ENCODE measurements at places on chromosomes 1 and 21.

DNA sequence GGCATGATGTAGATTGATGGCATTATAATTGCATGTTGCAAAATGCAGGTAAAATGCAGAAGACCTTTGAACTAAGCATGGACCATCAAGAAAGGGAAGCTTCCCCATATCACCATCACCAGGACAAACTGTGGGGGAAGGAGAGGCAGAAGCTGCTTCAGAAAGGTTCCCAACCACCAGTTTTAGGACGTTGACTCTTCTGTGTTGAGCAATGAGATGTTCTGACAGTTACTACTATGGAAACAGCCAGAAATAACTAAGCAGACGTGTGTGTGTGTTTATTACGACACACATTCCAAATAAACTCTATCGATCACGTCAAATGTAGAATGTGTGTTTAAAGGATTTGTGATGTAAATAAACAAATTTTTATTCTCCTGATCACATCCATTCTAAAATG is 110.2 kb upstream of the PLD5 start:
- DNase-seq: no peak

- no peak for DNase-seq
These were observed 7.9 kb downstream of the SAMD11 start for GRCh38 chr1:931380-932172.

GRCh38 chr1:95994643-95995042 is 726.9 kb upstream of the PTBP2 start:
- DNase-seq: no peak

DNA sequence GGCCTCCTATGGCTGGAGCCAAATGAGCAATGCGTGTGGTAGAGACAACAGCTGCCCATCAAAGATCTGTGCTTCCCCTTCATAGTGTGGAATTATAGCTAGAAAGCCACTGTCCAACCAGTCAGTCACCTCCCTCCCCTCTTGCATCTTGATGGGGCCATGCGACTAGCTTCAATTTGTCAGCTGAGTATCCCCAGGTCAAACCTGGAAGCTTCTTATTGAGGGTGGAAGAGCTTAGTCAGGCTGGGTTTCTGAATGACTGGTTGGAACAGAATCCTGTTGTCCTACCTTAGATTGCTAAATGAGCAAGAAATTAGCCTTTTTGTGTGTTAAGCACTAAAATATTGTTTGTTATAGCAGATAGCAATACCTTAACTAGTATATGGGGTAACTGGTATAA is 625.4 kb downstream of the PTPRC start:
- DNase-seq: no peak

DNA sequence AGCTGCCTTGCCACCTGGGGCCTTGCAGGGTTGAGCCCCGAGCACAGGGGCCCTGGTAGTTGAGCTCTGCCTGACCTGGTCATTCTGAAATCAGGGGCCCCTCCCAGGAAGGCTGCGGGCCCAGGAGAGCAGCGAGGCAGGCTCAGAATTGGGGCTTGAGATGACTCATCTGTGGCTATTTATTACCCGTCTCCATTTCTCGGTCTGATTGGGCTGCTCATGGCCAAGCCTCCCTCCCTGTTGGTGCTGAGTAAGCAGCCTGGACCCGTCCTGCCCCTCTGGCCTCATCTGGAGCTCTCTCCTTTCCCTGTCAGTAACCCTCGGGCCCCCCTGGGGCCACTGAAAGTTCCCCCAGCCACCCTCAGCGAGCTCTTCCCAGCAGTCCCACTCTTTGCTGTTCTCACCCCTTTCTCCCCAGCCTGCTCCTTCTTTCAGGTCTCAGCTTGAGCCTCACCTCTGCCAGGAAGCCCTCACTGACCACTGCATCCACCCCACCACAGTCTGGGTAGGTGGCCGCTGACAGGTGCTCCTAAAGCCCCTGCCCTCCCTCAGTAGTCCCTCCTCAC is 11.0 kb upstream of the TNFRSF8 start:
- DNase-seq: peak; percentile 73

DNA sequence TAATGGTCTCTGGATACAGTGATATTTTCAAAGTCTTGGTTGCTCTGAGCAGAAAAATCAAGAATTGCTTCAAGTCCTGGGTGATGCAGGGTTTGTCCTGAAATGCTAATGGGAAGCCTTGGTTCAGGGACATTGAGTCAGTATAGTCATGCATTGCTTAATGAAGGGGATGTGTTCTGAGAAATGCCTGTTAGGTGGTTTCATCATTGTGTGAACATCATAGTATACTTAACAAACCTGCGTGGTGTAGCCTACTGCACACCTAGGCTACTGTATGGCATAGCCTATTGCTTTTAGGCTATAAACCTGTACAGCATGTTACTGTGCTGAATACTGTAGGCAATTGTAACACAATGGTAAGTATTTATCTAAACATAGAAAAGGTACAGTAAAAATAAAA is 36.4 kb downstream of the TBCE start:
- no peak for DNase-seq

DNA sequence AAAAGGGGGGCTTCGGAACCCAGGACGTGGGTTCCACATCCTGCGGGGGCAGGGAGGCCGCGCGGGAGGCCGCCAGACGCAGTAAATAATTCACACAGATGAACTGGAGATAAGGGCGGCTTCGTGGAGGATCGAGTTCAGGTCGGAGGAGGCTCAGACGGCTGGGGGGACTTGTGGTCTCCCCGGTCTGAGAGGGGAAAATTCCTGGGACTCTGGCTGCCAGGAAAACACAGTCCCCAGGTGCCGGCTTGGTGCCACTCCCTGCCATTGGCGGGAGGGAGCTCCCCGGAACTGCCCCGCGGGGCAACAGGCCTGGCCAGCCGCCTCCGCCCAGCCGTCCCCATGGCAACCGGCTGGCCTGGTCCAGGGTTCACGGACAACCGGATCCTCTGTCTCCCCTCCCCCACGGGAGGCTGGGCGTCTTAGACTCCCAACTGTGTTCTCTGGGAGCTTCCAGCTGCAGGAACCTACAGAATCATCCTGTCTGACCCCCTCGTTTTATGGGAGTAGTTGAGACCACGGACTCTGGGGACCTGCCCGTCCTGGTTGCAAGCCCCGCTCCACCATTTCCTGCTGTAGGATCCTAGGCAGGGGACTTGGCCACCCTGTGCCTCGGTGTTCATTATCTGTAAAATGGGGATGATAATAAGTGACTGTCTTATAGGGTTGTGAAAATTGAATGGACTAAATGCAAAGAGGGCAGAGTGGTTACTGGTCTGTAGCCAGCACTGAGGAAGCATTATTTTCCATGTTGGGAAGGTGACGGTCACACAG is 9.6 kb downstream of the CAMK2N1 start:
- DNase-seq: no peak

GRCh38 chr1:161013131-161013487 is 7.8 kb downstream of the F11R start:
- no peak for DNase-seq

GRCh38 chr1:157438146-157438545 is 114.2 kb downstream of the FCRL5 start:
- peak; percentile 43 for DNase-seq

DNA sequence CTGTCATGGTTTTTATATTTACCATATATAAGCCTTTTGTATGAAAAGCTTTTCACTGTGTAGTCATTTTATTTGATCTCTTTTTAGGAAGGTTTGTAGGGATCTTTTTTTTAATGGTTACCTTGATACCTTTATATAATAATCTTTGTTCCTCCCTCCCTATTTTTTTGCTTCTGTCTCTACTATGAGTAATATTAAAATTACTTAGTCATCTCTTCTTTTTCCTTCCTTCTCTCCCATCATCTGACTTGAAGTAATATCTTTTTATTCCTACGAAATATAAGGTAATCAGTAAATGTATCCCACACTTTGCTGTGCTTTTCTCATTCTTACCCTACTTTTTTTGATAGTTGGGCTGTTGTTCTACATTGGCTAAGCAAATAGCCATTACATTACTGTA is 161.4 kb downstream of the MAGI3 start:
- DNase-seq: no peak

DNA sequence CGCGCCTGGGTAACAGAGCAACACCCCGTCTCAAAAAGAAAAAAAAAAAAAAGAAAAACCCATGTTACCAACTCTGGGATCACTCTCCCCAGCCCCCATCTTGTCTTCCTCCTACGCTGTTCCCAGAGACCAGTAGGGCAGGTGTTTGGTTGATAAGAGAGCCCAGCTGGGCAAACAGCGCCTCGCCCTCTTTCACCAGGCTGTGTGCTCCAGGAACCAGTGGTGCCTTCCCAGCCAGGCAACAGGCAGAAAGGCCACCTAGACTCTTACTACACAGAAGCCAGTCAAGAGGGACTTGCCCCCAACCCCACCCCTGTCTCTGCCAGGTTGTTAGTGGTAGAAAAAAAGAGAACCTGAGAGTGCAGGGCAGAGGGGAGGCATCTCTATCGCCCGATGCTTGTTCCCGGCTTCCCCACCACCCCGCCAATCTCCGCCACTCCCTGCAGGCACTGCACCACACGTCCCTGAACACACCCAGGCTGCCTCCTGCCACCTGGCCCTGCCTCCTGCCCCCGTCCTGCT is 14.0 kb upstream of the CTRC start:
- no peak for DNase-seq

DNA sequence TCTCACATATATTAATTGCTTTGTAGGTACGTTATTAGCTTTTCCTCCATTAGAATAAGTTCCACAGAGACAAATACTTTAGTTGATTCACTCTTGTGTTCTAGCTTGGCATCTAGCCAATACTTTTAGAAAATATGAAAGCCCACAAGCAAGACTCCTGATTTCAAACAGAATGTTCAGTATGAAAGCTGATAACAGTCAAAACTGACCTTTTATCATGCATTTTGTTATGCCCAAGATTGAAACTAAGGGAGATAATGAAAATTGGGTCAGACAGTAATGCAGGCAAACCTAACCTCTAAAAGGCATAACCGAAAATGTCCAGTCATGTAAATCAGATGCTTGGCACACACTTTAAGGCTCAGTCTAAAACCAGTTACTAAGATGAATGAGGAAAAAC is 61.7 kb downstream of the ERICH3 start:
- no peak for DNase-seq

All from brain microvascular endothelial cell (primary cell).